ENCODE measurements at places on chromosomes 13 and 19.

GRCh38 chr19:2323707-2324106 is 4.7 kb downstream of the LSM7 start:
- no peak for DNase-seq

DNA sequence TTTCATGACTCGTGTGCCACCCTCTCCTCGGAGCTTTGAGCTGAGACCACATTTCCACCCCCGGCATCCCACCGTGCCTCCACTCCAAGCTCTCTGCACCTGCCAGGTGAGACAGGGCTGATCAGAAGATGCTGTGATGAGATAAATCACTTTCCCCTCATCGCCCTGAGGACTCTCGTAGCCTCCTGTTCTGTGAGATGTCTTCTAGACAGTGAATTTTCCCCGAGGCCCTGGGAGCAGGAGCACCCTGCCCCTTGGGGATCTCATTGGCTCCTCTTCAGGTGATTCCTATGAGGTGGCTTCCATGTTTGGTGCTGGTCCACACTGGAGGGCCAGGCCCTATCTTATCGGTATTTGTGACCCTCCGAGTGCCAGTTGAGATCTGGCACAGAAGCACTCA is 154.0 kb upstream of the TSHZ3 start:
- DNase-seq, result no peak

DNA sequence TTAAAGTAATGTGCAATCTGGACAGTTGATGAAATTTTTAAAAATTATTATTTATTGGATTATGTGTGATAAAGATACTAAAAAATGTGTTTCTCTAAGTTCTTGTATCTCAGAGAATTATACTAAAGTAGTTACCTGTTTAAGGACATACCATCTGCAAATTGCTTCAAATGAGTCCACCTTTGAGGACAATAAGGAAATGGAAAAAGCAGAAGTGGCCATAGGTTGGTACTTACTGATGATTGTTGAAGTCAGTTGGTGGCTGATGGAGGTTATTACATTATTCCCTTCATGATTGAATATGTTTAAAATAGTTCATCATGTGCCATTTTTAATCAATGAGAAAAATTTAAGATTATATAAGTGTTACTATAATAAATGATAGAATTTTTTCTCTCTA is 367.0 kb downstream of the MYO16 start:
- no peak for DNase-seq

DNA sequence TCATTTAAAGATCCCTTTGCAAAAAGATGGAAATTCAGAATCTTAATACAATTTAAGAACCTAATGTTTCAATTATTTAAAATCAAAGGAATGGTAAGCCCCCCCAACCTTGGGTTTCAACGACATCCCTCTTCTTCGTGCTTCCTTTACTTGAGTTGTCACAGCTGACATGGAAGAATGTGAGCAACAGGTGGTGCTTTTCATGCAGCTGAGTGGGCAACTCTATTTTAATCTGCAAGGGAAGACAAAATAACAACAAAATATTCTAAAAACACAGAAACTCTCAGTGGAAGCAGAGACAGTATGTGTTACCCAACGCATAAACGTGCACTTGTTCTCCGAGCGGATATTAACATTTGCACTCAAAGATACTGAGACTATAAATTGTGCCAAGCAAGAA is 92.3 kb downstream of the DOCK9 start:
- DNase-seq, result no peak

- DNase-seq, result no peak
Observed at GRCh38 chr13:109715902-109716301, 70.5 kb downstream of the IRS2 start.

GRCh38 chr19:289651-290371 is 1.4 kb downstream of the PLPP2 start:
- DNase-seq, result no peak

DNA sequence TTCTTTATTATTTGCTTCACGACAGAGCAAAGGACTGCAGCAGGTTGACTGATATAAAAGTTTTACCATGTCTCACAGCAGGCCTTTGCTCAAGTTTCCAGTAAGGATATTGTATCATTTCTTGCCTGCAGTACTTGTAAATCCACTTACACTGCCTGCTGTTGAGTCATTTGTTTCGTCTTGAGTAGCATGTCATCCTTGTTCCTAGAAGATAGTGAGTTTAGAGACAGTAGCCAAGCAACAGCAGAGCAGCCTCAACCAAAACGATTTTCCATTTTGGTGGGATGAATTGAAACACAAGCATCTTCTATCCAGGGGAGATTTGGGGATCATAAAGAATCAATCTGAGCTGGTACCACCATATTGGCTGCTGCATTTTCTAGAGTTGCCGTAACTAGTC is 24.0 kb upstream of the ALOX5AP start:
- no peak for DNase-seq

All from hematopoietic multipotent progenitor cell treated with erythropoietin and hydrocortisone succinate and interleukin-3 and kit ligand, for 15 days (in vitro differentiated cells).